ENCODE measurements at places on chromosomes 2 and 18.
A peak's percentile ranks its signal among the peaks of the same experiment; 100 is the strongest.

- DNase-seq = no peak
Measured at GRCh38 chr2:171564463-171564862, 42.2 kb downstream of the CYBRD1 start.

- DNase-seq = no peak
Measured at GRCh38 chr2:401019-401679, 113.3 kb upstream of the ALKAL2 start.

DNA sequence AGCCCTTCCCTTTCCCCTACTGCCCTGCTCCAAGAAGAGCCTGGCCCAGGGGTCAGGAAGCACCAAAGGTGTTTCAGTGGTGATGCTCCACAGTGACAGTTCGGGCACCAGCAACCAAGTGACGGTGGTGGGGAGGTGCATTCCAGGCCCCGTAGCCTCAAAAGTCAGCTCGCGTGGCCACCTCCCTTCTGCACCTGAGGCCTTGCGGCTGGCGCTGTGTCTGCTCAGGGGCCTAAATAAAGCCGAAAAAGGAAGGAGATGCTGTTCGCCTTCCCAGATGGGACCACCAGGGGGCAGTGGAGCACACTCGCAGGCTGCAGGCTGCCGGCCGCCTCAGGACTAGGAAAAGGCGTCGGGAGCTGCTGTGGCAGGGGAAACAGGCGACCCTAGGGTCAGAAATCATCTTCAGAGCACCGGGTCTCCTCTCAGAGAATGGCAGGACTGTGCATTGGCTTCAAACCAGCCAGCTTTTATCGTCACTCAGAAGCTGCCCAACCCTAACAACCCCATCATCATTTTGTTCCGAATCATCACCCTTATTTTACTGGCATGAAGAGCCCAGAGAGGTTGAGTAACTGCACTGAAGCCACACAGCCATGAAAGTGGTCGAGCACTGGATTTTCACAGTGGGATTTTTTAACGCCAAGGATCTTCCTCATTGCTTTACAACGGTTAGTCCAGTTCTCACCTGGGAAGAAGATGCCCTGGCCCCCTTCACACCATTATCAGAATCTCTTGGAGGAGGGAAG is 213.0 kb upstream of the CELF4 start:
- no peak for DNase-seq

- DNase-seq = no peak
Measured at GRCh38 chr2:71613953-71614925, 160.9 kb downstream of the DYSF start.

GRCh38 chr2:55063226-55063625 is 13.0 kb upstream of the RTN4 start:
- no peak for DNase-seq

DNA sequence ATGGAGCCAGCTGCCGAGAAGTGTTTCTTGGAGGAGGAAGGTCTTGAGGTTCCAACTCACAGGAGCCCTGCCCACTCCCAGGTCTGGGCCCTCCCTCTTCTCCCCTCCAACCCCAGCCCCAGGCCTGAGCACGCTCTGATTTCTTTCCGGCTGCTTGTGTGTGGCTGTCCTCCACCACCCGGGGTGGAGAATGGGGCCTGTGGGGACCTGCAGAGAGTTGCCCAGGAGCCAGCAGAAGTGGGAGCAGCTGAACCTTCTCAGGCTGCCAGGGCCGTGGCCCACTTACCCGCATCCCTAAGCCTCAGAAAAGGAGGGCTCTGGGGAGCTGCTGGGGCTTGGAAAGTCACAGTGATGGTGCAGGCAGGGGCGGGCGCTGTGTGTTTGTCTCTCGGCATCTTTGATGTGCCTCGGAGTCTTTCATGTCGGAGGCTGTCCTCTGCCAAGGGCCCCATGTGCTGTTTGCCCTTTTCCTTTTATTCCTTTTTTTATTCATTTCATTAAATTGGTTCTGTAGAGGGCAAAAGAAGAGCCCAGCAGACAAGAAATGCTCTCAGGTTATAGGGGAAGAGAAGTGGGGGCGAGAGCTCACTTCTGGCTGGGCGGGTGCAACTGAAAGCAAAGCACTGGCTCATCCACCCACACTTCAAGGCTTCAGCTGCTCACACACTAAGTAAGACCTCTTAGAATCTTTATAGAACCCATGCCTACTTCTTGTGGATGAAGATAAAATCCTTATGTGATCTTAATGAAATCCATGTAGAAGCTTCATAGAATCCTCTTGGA is 52.5 kb downstream of the SDC1 start:
- DNase-seq = no peak

DNA sequence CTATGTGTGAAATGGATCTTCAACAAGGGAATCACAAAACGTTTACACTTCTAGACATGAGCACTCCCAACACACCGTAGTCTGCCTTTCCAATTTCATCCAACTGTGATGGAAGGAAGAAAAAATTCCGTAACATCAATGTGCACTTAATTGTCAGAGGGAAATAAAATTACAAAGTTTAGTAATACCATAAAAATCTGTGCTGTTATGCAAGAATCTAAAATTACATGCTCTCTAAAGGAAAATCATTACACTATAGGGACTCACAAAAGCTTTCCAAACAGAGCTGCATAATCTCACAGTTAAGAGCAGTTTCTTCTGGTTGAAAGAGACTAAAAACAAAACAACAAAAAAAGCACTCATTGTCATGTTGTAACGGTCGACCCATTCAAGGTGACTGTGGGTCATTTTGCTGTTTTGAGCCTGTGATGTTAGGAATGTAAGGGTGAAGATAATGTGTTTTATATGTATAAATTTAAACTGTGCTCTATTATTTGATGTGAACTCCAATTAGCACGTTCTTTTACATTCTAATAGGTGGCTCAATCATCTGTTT is 698.0 kb downstream of the TDRD15 start:
- no peak for DNase-seq

DNA sequence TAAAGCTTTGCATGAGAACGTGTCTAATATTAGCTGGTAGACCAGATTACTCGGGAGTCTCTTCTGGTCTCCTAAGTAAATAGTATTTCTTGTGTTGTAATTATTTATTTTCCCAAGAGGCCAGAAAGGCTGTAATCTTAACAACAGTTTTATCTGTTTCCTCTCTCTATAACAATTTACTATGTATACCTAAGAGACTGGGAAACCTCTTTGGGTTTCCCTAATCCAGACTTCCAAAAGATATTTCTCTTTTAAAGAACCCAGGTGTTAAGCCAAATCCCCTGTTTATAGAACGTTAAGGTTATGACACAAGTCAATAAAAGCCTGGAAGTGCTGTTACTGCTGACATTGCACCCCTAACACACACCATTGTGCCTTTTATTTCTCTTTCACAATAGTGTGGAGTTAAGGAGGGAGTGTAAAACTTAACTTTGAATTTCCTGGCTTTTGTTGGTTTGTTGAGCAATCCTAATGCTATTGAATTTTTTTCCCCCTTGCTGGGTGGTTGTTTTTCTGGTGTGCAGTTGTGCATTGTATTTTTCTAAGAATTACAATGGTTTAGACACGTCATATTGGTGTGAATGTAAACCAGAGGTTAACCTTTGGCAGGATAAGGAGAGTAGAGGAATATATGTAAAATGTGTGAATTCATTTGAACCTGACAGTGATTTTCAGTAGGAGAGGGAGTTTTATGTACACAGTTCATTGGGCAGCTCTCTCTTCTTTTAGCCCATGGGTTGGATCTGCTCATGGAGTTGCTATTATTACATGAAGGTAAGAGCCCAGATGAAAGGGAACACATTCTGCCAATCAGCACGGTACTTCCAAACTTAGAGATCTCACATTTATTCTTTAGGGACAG is 192.8 kb downstream of the MTX2 start:
- no peak for DNase-seq

- no peak for DNase-seq
Measured at GRCh38 chr2:71688530-71688929, 235.2 kb downstream of the DYSF start.

- DNase-seq = no peak
Measured at GRCh38 chr2:157158111-157158510, 99.4 kb upstream of the GALNT5 start.

GRCh38 chr2:239461291-239462190 is 60.7 kb upstream of the HDAC4 start:
- DNase-seq = no peak

DNA sequence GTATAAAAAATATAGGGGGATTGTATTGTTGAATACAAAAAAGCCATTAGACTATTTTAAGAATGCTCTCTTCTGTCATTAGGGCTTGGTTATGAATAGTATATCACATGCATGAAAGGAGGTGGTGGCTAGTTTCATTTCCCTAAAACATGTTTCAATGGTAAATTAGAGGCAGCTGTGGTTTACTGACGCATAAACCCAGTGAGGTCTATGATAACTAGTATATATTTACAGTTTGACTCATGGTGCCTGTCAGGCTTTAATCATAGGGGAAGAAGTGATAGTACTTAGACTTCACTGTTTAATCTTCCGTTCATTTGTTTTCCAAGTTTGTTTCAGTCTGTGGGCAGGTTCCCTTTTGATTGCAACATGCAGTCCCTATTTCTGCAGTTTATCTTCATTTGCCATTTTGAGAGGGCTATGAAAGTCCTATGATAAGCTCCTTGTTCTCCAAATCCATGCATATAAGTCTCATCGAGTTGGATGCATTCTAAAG is 55.1 kb upstream of the MAP4K3 start:
- DNase-seq = no peak

GRCh38 chr2:231545105-231545902 is 15.1 kb upstream of the NMUR1 start:
- peak; percentile 50 for DNase-seq

DNA sequence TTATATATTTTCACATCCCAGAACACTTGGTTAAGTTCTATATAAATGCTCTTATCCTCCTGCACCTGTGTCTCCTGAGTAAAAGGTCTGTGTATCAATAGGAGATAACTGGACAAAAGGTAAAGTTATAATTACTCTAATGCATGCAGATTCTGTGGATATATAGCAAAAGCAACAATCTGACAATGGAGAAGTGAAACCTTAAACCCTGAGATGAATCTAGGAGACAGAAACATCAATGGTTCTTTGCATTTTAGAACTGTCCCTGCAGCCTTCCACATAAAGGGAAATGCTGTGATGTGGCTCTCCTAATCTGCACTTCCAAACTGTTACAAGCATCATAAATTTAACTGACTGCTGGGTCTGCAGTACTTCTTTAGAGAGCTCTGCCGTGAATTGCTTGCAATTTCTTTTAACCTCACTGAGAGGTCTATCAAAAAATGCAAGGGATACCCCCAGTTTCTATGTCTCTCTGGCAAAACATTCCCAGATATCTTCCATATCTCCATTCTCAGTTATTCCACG is 42.8 kb upstream of the FSIP2 start:
- no peak for DNase-seq

GRCh38 chr2:92072461-92073035 is 2798.7 kb upstream of the TEKT4 start:
- DNase-seq = no peak

GRCh38 chr2:22481486-22482259 is 903.3 kb upstream of the KLHL29 start:
- DNase-seq = no peak

GRCh38 chr18:34221971-34222306 is 2.8 kb downstream of the NOL4 start:
- no peak for DNase-seq

DNA sequence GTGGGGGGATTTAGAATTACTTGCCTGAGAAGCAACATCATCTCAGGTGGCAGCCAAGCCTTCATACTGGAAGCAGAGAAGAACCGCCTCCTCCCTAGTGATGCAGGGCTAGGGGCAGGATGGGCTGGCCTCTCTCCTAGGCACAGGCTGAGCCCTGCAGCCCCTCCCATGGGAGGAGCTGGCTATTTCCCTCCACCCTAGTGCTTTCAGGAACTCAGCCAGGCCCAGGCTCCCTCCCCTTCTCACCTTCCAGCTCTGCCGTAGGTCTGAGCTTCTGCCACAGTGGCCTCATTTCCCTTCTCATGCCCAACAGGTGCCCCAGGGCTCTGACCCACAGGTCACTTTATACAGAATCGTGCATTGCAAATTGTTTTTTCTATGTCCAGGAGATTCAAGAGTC is 31.0 kb downstream of the CENPA start:
- no peak for DNase-seq

GRCh38 chr2:3482363-3482821 is 36.9 kb downstream of the ADI1 start:
- DNase-seq = no peak

- DNase-seq = no peak
Measured at GRCh38 chr2:42364658-42365057, 3.6 kb upstream of the COX7A2L start.

DNA sequence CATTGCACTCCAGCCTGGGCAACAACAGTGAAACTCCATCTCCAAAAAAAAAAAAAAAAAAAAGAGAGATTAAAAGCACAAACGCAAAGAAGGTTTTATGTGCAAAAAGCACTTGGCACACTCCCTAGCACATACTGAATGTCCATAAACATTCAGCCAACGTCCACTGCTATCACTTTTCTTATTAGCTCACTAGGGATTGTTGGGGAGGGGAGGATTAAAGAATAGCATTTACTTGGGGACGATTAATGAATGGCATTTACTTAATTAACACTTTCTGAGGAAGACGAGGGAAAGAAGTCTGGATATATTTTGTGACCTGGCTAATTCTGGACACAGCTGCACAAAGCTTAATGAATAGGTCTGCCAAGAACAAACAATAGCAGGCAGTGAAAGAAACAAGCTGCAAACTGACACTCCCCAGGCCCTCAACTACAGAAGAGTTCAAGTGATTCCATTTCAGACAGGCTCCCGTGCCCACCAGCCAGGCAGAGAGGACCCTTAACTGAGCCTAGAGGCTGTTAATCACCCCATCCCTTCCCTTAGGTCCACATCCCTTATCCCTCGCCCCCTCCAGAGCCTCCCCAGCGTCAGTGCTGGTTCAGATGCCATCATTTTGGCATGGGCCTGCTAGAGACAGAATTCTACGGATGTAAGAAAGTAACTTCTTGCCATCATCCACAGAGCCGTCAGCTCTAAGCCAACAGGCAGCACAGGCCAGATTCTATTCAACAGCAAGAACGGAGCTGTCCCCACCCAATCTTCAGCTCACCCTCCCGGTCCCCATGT is 7.4 kb downstream of the CYB5A start:
- DNase-seq = no peak

DNA sequence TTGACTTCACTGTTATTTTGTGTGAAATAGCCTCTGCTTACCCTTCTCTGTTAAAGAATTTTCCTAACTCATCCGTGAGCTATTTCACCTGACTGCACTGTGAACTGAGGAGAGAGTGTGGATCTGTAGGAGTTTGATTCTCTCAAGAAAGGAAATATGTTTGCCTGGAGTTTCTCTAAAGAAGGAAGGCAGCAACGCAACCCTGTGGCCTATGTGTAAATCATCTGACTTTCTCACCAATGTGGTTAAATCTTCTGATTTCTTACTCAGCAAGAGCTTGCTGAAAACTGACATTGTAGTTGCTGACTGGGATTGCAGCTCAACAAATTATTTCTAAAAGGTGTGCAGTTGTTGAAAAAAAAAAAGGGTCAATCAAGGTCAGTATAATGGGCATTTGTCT is 153.9 kb upstream of the PELI1 start:
- DNase-seq = no peak

GRCh38 chr2:43217228-43218154 is 8.9 kb downstream of the ZFP36L2 start:
- no peak for DNase-seq

DNA sequence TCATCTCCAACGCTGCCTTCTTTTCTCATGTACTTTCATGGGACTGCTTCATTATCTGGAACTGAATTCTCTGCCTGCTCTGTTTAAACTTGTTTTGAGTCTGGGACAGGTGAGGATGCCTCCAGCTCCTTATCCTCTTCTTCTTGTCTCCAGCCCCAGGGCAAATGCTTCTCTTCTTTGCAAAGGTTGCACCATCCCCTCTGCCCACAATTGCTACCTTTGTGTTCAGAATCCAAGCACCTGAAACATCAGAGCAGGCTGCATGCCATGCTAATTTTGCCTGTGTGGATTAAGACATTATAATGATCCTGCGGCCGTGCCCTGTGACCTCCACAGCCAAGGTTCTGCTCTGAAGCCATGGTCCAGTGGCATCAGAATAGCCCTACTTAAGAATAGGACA is 309.5 kb downstream of the EPHA4 start:
- DNase-seq = no peak
